Suppressor macrophage treated with lipopolysaccharide for 4 hours (primary cell): ENCODE measurements at places on chromosomes 7 and 10.

GRCh38 chr10:69742928-69743602 is 58.6 kb upstream of the COL13A1 start:
- DNase-seq: peak; percentile 18

DNA sequence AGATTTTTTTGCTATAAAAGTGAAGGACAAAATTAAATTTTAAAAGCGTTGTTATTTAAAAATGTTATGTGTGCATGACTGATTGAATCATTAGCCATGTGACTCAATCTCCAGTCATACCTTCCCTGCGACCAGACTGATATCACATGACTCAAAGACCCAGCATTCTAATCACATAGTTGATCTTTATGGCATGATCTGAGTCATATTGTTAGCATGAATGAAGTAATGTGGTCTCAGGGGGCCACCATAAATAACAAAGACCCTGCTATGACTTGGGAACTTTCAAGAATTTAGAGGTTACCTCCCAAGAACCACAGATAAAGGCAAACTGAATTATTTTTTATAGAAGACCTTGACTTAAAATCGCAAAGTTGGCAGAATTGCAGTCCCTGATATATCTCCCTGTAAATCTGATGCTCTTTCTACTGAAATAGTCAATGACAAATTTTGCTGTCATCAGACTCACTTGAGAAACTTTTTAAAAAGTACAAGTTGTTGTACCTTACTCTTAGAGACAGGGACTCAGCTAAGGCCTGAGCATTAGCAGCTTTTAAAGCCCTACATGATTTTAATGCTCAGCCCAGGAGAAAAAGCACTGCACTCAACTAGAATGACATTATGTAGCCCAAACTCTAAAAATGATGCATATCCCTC is 717.3 kb downstream of the XPNPEP1 start:
- no peak for DNase-seq

DNA sequence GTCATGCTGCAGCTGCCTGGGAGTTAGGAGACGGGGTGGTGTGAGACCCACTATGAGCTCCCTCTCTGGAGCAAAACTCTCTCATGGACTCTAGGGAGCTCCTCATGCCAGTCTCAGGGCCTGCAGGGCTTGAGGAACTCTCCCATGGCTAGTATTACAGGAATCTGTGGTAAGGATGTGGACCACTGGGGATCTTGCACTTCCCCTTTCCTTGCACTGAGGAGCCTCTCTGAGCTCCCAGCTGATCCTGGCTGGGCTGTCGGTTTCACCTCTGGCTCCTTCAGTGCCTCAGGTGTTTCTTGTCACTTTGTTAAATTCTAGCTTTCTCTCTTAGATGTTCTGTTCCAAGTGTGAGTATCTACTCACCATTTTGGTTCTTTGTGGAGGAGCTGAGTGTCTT is 71.6 kb upstream of the IMMP2L start:
- no peak for DNase-seq

GRCh38 chr10:58486821-58487220 is 25.9 kb upstream of the BICC1 start:
- no peak for DNase-seq

GRCh38 chr10:78899996-78900714 is 168.6 kb upstream of the ZMIZ1 start:
- DNase-seq: no peak

DNA sequence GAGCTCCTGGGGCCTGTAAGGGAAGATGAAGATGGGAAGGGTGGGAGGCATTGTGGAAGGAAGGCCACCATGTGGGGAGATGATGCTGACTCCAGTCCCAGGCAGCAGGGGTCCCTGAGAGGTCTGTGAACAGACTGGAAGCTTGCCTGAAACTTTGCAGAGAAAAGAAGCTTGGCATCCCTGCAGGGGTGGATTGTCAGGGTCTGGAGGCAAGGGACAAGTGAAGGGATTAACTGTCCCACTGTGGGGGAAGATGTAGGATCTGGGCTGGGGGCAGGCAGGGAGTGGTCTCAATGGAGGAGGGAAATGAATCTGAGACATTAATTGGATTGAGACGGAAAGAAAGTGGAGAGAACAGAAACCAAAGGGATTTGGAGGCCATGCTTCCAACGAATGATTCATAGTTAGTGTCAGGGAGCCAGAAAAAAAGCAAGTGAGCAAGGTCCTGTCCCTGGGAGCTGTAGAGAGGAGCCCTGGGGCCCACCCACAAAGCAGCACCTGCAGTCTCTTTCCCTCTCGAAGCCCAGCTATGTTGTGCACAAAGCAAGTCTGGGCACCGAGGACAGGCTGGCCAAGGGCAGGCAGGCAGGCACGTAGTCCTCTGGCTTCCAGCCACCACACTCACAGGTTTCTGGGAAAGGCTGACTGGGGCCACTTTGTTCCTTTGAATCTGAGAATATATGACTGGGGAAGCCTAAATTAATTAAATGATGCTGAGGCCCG is 4.7 kb upstream of the SLC18A3 start:
- DNase-seq: no peak

DNA sequence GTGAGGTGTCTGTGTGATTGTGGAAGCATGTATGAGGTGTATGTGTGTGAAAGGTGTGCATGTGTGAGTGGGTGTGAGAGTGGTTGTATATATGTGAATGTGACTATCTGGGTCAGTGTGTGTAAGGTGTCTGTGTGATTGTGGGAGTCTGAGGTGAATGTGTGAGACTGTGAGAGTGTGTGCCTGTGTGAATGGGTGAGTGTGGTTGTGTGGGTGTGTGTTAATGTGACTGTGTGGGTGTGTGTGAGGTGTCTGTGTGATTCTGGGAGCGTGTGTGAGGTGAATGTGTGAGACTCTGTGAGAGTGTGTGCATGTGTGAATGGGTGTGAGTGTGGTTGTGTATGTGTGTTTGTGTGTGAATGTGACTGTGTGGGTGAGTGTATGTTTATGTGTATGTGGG is 385.1 kb downstream of the TCERG1L start:
- DNase-seq: no peak

DNA sequence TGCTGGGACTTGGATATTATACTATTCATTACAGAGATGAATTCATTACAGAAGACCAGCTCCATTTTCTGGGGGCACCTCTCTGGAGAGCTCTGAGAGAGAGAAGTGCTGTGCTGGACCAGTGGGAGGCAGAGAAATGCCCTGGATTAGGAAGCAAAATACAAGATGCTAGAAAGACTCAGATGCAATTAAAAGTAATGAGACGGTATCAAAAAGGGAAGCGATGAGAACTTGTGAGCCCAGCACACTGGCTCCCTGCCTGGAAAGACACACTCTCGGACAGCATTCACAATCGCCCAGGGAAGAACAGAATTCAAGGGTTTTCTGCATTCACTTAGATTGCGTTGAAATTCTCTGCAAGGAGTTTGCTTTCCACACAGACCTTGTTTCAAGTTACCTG is 3.5 kb upstream of the FRAT2 start:
- DNase-seq: no peak

DNA sequence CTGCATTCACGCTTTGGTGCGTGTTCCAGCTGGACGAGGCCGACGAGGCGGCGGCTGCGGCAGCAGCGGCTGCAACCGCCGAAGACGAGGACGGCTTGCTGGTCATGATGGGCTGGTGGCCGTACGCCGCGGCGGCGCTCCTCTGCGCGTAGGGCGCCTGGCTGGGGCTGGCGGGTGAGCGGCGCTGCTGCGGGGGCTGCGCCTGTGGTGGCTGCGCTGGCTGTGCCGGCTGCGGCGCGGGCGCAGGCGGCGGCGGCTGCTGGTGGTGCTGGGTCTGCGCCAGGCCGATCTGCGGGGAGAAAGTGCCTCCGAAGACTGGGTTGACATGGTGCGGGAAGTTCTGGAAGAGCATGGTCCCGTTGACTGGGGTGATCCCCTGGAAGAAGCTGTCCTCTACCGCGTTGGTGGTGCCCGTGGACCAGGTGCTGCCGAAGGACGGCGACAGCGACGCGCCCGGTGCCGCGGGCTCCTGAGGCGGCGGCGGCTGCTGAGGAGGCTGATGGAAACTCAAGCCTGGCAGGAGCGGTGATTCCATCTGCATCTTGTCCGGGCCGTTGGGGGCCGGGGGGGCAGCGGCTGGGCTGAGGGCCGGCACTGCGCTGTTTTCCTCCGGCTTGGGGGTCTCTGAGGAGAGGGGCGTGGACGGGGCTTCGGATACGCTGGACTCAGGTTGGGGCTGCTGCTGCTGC is 51.1 kb downstream of the CPEB3 start:
- DNase-seq: peak; percentile 39

GRCh38 chr10:7700577-7701125 is 2.5 kb upstream of the ITIH2 start:
- DNase-seq: no peak

DNA sequence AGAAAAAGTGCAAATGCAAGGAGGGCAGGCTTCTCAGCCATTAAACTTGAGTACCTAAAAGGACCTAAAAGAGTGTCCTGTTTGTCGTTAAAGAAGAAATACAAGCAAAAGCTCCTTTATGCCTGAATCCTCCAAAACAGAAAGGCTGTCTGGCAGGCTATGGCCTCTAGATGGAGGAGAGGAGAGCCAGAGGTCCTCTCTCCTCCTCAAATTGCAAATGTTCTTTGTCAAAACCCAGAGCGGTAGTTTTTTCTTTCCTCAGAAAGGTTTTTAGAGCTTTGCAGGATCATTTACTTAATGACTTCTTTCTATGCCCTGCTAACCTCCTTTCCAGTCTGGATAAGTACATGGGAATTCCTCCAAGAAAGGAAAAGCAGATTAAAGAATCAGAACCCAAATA is 1.9 kb upstream of the SORCS1 start:
- no peak for DNase-seq

DNA sequence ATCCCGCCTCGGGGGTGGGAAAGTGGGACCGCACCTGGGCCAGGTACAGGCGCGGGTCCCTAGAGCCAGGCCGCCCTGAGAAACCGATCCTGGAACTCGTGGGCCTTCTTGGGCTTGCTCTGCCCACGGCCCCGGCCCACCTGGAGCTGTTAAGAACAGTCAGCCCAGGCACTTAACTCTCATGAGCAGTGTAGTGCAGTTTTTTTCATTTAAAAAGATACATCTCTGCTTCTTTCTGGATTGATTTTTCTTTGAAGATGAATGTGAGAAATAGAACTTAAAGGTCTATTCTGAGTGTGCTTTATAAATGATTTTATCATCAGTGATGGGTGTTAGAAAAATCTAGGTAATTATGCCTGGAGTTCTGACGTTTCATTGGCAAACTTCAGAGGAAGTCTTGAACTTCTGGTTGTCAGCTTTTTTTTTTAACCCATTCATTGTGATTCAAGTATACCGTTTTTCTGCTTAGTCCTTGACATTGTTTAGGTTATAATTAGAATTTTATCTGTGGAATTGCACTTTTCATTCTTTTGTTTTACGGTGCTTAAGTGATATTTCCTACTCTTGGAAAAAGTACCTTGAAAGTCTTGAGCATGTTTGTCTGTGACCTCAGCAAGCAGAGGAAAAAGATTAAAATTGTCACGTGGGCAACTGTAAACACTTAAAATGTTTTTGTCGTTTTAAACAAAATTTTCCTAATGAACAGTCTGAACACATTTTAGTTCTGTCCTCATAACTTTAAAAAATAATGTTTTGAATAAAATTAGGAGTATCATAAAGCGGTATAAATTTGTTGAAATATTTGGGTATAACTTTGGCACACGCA is 906 bp downstream of the CDK1 start:
- DNase-seq: peak; percentile 4

DNA sequence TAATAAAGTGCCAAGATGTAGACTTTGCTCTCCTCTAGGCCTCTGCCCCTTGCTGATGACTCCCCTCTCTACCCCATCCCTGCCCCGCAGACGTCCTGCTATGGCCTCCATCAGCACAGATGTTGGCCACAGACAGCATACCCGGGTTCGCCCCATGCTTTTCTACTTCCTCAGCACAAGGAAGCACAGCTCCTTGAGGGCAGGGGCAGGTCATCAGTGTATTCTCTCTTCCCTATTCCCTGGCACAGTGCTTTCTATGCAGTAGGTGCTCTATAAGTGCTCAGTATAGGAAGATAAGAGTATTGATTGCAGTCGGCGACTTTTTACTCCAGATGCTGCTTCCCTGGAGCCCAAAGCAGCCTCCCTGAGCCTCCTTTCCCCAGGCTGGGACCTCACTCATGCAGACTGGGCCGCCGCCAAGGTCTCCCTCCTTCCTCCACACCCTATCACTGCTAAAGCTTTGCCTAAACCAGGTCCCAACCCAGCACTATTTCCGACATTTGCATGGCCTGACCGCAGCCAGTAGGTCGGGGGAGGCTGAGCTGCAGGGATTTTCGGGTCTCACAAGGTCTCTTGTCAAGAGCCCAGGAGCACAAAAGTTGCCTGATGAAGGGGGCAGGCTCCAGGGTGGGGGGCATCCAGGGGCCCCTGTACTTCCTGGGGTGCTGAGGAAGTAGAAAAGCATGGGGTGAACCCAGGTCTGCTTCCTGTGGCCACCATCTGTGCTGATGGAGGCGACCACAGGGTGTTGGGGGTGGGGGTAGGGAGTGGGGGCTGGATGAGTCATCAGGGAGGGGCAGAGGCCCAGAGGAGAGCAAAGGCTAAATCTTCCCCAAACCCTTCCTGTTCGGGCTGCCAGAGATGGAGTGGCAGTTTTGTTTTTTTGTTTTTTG is 8.0 kb downstream of the CALHM3 start:
- peak; percentile 48 for DNase-seq

DNA sequence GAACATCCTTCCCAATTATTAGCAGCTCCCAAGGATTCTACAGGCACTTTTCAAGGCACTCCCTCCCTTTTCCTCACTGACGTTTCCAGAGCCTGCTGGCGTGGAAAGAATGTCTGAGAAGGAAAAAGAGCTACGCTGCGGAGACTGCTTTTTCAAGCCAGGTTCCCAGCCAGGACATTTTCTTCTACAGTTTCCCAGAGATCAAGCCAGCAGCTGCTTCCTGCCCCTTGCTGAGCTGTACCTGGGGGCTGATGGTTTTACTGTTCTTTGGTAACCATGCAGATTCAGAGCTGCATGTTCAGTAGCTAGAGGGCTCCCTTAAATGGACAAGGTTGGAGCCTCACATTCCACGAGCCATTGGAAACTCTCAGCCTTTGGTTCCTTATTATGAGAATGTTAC is 133.4 kb downstream of the EVX1 start:
- DNase-seq: no peak

GRCh38 chr10:32266566-32266965 is 80.4 kb downstream of the EPC1 start:
- DNase-seq: no peak

DNA sequence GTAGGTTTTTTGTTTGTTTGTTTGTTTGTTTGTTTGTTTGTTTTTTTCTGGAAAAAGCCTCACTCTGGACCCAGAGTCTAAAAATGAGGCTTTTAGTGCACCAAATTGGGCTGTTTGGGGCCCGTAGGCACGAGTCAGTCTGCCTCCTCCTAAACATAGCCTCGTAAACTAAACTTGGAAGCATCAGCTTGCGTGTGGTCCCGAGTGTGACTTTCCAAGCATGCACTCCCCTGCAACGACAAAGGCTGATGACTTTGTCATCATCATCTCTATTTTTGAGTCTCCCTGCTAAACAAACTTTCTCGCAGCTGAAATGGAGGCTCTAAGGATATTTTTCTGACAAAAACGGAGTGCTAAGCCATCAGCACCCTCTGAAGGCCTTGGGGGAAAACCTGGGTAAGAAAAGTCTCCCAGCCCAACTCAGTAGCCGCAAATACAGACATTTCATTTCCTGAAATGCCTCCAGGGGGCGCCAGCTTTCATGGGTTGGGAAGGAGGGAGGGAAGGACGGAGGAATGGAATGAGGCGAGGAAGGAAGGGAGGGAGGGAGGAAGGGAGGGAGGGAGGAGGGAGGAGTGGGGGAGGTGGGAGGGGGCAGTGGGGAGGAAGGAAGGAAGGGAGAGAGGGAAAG is 245.9 kb downstream of the KCNMA1 start:
- DNase-seq: peak; percentile 74

GRCh38 chr7:33710608-33711007 is 194.7 kb upstream of the BMPER start:
- DNase-seq: no peak
